Trophoblast cell (in vitro differentiated cells and primary cell): ENCODE measurements at places on chromosomes 5 and 9.

DNA sequence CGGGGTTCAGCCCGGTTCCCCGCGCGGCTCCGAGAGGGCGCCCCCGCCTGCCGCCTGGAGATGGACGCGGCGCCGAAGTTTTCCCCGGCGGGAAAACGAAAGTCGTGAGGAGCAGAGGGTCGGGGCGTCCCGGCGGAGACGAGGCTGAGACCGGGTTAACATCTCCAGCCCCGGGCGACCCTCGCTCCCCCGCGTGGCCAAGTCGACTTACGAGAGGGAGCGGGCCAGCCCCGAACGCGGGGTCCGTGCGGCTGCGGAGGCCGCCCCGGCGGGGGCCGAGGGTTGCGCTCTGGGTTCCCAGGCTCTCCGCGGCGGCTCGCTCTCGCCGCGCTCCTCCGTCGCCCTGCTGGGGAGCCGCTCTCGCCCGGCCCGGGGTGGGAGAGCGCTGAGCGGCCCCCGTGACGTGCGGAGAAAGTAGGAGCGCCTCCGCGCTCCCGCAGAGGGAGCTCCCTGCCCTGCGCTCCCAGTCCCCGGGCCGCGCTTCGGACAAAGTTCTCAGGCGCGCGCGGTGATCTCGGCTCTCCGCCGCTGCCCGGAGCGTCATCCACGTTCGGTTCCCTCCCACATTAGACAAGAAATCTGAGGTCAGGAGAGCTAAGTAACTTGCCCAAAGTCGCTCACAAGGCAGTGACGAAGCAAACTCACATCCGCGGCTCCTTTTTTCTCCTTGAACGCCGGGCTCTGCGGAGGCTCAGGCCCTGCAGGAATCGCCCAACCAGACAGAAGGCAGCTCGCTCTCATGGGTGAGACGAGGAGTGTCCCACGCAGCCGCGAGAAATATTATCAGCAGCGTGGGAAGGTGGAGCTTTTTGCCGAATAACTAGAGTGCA is 1.2 kb upstream of the GCNT4 start:
- peak; percentile 71 for DNase-seq

DNA sequence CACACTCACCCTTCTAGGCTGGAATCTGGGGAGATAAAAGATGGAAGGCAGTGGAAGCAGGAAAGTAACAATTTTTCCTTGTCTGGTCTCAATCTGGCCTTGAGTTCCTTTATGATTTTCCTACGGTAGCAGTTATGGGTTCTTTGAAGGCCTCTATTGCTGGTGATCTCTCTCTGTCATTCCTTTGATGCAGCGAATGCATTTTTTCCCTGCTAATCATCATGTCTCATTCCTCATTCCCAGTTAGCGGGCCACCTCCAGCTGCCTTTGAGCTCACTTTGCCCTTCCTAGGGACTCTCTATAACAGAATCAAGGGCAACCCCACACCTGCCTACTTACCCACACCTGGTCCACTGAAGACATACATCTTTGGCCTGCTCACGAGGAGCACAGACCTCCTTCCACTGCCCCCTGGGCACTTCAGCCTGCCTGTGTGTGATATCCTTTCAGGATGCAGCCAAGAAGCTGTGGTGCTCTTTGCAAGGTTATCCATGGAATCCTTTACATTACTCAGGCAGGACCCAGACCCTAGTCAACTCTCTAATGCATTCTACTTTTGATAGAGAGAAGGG is 191.7 kb downstream of the DRD1 start:
- peak; percentile 76 for DNase-seq

GRCh38 chr9:12232836-12233235 is 460.3 kb upstream of the TYRP1 start:
- DNase-seq, result no peak

DNA sequence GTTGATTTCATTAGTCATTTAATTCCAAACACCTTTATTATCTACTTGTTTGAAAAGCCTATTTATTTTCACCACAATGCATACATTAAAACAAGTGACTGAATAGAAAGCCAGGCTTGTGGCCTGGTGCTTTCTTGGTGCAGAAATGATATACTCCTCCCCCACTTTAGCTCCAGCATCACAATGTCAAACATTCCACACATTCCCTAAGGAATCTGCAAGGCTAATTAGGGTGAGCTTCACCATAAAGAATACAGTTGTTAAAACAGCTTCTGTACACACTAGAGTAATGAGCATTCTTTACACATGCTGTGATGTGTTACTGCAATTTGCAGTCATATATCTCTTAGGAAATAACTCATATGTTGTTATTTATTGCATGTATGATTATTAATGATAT is 705.7 kb downstream of the CETN3 start:
- DNase-seq, result no peak

GRCh38 chr9:10704720-10705119 is 91.9 kb upstream of the PTPRD start:
- DNase-seq, result no peak
